ENCODE measurements at places on chromosomes 2 and 18. TPM values are rescaled to one million over a fixed set of nuclear protein-coding genes. Genes with fewer than 3 reads are reported as not detected.

DNA sequence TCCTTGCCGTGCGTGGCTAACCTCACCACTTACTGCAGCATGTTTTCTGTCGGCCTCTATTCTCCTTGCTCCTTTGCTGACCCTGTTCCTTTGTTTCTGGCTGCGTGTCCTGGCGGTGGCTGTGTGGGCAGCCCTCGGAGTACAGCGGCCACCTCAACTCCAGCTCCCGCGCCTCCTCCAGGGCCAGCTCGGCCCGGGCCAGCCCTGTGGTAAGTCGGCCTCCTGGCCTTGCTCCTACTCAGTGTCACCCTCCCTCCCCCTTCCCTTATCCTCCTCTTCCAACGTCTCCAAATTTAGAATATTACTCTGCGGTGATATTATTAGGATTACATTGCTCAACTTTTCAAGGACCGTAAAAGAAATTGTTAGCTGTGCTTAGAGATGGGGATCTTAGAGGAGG lies 59.5 kb upstream of the RBM44 start:
- no peaks in the 10 kb centered on the region for H3K27me3 ChIP-seq

The CABLES1 gene
- 2.1 TPM for total RNA-seq

The VAMP8 gene
- 131 TPM for total RNA-seq

GRCh38 chr2:180990337-180990736 lies 9.9 kb downstream of the UBE2E3 start:
- peaks cover 24% of the 10 kb centered on the region for H3K36me3 ChIP-seq
- DNase-seq: no peak
- no peak overlapping the region for H3K27ac ChIP-seq
- H3K4me1 ChIP-seq: peaks cover 10% of the 10 kb centered on the region
- H3K4me3 ChIP-seq: no peak overlapping the region

GRCh38 chr18:9619545-9619944 lies 5.2 kb upstream of the PPP4R1 start:
- H3K27ac ChIP-seq: no peak overlapping the region
- peaks cover 10% of the 10 kb centered on the region for H3K27me3 ChIP-seq

DNA sequence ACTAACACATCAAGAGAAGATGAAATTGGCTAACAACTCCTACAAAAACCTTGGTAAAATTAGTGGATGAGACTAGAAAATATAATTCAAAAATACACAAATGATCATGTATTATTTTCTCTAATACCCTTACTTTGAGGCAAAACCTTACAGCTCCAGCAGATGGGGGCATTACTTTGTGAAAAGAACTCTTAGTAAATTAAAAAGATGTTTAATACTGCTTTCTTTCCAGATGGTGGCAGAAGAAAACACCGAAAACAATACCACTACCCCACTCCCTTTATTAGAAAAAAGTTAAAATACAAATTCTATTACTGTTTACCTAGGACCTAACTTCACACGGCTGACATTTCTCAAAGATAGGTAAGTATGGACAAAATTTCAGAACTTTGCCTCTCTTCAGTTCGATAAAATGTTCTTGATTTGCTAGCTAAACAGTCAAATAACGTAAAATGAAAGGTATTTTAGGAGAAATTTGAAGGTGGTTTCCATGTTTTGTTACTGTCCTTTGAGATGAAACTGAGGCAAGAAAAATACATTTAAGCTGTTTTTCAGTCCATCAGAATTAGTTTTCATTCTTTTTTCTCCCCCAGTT lies 30.6 kb downstream of the ORC4 start:
- no peaks in the 10 kb centered on the region for H3K27me3 ChIP-seq
- no peak overlapping the region for H3K27ac ChIP-seq
- H3K4me3 ChIP-seq: no peak overlapping the region
- DNase-seq: peak; percentile 41

The DSG1 gene
- total RNA-seq: not detected

The THAP4 gene
- total RNA-seq: 37.0 TPM

GRCh38 chr2:214579035-214579434 lies 168.2 kb downstream of the VWC2L start:
- no peaks in the 10 kb centered on the region for H3K27me3 ChIP-seq
- no peaks in the 10 kb centered on the region for H3K4me1 ChIP-seq
- DNase-seq: no peak
- H3K27ac ChIP-seq: no peak overlapping the region
- H3K4me3 ChIP-seq: no peak overlapping the region
- H3K36me3 ChIP-seq: no peaks in the 10 kb centered on the region

The LOXHD1 gene
- total RNA-seq: 0.25 TPM

Data from activated CD4-positive, alpha-beta T cell treated with anti-CD3 and anti-CD28 coated beads, Interleukin-2, amount 10 ng/mL, durations not matched to agents 7 days and 5 days (primary cell).